ENCODE measurements at places on chromosomes 4 and X.

- DNase-seq = no peak
These were observed 91.6 kb downstream of the APBB2 start for GRCh38 chr4:41122775-41123174.

DNA sequence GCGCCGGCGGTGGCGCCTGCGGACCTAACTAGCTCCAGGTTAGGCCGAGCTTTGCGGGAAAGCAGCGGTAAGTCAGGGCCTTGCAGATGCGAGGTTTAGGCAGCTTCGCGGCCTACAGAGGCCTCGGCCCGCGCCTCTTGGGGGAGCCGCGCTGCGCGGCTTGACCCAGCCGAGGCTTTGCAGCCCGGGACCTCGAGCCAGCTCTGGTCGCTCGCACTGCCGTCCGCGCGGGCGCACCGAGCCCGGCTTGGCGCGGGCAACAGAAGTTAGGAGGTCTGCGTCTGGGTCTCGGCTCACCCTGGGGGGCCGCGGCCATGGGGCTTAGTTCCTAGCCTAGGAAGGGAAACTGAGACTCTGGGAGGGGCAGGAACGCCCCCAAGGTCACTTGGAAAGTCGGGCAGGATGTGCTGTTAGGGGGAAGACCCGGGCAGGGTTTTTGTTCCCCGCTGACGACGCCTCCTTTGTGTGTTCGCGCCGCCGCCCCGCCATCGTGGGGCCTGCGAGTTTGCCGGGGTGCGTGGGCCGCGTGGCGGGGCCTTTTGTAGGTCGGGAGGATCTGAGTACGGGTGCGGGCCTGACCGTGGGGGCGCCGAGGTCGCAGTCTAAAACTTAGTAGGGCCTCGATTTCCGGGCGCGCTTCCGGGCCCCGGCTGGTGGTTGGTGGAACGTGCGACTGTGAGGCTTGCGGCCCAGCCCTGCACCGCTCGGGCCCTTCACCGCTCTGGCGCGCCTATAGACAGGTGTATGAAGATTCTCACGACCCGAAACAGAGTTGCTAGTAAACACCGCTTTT is 482 bp downstream of the RNF4 start:
- DNase-seq = peak; percentile 13

GRCh38 chrX:39309018-39309635 is 507.9 kb downstream of the MID1IP1 start:
- no peak for DNase-seq

DNA sequence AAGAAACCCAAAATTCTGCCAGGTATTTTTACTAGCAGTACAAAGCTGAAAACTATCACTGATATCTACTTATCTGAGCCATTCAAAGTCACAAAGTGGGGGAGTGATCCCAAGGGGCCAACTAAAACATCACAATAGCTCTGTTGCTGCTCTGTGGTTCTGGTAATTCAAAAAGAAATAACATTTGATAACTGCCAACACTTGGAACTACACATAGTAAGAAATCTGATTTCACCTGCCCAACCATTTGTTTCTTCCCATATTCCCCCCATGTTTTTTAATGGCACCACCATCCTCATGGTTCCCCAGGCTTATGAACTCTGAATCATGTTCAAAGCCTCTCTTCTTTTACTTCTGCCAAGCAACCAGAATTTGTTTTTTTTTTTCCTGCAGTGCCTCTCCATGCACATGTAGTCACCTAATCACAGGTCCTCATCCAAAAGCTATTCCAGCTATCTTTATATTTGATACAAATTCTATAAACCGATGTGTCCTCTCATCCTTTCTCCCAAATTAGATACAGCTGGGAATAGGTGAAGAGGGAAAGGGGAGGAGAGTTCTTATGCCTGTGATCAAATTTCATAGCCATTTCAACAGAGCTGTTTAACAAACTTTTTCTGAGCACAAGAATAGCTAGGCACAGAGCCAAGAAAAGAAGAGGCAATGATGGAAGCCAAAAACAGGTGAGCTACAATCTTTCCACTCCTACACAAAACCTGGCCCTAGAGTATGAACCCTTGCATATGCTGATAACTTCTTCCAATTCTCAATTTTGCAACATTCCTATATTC is 7.7 kb downstream of the AMMECR1 start:
- DNase-seq = no peak

GRCh38 chrX:39247536-39247935 is 446.3 kb downstream of the MID1IP1 start:
- no peak for DNase-seq

DNA sequence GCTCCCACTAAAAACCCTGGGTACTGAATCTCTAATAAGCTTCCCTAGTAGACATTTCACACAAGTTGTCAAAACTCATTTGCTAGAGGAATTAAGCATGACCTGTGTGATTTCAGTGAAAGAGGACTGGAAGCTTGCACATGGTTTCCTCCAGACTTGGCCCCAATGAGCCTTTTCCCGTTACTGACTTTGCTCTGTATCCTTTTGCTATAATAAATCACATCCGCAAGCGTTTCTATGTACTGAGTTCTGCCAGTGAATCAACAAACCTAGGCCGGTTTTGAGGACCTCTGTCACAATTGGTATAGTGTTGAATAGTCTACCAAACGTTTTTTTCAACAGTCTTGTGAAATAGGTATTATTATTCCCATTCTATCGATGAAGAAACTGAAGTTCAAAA is 8.2 kb downstream of the ATP11C start:
- no peak for DNase-seq

DNA sequence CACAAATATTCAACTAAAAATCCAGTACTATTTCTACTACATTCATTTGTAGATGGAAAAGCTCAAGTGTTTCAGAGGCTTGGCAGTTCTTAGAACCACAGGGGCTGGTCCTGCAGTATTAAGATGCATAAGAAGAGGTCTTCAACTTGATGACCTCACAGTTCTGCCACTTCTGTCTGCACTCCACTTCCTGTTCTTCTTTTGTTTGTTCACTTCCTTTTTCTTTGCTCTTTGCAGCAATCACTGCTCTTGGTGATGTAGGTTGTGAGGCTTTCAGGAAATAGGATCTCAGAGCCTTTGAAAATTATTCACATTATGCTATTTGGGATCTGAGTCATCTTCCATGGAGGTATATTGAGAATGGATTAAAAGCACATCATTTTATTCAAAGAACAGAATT is 602.0 kb upstream of the CPEB2 start:
- DNase-seq = no peak

DNA sequence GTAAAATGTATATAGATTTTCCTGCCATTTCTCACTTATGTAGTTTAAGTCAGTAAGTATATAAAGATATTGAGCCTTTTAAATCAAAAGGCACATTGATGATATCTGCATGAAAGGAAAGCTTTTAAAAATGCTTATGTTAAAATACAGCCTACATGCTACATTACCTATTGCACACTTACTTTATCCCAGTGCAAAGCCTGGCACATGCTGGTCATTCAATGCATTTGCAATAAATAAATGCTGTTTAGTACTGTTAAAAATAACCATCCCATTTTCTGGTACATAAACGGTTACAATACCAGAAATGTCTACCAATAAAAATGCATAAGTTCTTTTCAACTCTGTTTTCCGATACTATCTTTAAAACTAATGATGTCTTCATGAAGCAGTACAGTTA is 22.1 kb upstream of the SPATA4 start:
- DNase-seq = no peak

- no peak for DNase-seq
These were observed 126.0 kb upstream of the CXorf66 start for GRCh38 chrX:140091125-140091886.

DNA sequence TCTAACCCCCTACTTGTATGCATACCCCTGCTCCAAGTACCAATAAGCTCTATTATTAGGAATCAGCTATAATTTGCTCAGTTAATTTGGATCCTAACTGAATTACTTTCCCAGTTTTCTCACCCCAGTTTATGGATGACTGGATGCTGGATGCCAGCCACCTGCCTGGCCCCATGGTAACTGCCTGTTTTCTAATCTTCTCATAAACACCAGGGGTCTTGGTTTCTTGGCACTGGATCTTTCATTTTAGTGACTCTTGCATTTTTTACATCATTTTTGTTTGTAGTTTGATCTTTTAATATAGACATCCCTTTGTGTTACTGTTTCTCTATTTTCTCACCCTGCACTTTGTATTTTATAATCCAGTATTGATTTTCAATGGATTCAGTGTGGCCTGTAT is 246.8 kb downstream of the ADGRL3 start:
- no peak for DNase-seq

- DNase-seq = no peak
These were observed 2.0 kb downstream of the ABLIM2 start for GRCh38 chr4:8156617-8157016.

GRCh38 chrX:134658002-134658759 is at the start of gene PLAC1:
PLAC1 (minus strand) TSS chrX:134658471; CDS start chrX:134566682, 91,789 bp downstream.
- DNase-seq = no peak

GRCh38 chrX:96564595-96564994 is 120.0 kb upstream of the DIAPH2 start:
- no peak for DNase-seq

GRCh38 chr4:139631791-139632190 is 33.8 kb upstream of the MGST2 start:
- no peak for DNase-seq

- no peak for DNase-seq
These were observed 177.3 kb downstream of the ARHGAP10 start for GRCh38 chr4:147909225-147909624.

DNA sequence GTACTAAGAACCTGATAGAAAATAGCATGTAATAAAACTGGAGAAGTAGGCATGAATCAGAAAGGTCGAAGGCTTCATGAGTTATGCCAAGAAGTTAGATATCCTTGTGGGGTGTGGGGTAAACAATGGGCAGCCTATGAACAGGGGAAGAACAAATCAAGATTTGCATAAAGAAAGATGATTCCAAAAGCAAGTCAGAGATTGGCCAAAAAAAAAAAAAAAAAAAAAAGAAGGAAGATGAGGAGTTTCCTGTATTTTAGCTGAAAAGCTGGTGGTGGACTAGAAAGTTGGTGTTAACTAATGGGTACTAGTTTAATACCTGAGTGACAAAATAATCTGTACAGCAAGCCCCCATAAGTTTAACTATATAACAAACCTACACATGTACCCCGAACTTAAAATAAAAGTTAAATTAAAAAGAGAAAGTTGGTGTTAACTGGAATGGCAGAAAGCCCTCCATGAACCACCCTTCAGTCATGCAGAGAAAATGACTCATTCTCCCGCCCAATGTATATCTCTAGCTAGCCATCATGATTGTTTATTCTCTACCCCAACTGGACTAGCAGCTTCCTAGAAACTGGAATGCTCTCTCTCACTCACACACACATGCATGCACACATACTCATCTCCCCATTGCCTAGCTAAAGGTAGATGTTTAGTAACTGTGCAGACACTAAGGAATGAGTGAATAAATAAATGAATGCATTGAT is 41.7 kb downstream of the ATP11C start:
- DNase-seq = no peak

GRCh38 chrX:129842510-129843208 is 1.0 kb downstream of the ZDHHC9 start:
- DNase-seq = no peak

GRCh38 chr4:184745831-184746795 is 12.2 kb upstream of the CENPU start:
- no peak for DNase-seq

GRCh38 chrX:19912-20571 is 261.1 kb upstream of the PLCXD1 start:
- DNase-seq = no peak

DNA sequence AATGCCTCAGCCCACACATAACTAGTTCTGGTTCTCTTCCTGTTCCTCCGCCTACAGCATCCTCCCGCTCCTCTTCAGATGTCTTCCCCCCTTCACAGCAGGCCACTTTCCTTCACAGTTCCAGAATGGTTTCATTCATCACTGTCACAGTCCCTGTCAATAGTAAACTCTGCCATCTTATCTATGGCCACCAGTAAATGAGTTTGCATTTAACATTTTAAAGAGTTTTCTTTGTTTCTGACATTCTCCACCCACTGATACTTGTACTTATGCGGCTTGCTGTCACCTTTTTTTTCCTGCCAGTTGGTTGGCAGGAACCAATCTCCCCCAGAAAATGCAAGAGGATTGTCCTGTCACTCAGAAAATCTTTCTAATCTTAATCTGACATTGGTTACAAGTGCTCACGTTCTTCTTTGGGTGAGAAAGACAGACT is 114.1 kb downstream of the GLUD2 start:
- no peak for DNase-seq

GRCh38 chrX:39855748-39856129 is 242.0 kb downstream of the BCOR start:
- DNase-seq = peak; percentile 7

DNA sequence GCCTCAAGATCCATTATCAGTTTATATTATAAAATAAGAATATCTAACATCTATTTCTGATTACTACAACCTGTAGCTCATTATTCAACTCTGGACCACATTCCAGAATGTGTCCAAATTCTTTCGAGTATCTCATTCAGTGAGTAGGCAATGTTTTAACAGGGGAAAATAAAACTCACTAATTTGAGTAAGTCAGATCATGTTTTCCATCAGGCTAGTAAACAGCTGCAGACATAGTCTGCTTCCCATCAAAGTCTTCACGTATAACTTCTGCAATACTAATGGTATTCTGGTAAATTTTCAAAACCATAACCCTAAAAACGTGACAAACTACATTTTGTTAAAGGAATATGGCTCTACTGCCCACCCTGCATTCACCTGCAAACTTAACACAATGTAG is 31.8 kb downstream of the TBCK start:
- no peak for DNase-seq

GRCh38 chrX:2145692-2146367 is 354.9 kb downstream of the DHRSX start:
- no peak for DNase-seq

DNA sequence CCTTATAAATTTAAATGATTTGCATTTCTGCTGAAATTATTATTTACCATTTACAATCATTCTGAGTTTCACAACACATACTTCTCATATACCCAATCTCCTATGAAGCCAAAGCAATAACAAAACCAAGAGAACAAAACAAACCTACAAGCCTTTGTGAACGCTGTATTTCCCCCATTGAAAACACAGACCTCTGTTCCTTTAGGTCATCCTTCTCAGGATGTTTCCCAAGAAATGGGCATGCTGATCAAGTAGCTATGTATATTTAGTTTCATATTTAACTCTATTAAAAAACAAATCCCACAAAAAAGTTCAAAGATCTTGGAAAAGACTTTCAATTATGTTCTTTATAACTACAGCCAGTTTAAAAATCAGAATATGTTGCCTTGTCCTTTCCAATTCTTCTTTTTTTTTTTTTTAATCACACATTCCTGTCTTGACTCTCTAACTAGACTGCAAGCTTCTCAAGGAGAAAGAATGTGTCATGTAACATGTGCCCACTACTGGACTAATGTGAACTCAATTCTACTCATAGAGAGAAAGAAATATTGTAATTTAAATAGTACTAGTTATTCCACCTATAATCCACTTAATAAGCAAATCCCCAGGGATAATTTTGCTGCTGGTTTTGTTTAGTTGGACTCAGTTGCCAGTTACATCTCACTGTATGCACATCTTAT is 84.3 kb upstream of the PRSS48 start:
- no peak for DNase-seq

GRCh38 chr4:141705048-141705746 is 68.8 kb downstream of the IL15 start:
- no peak for DNase-seq
